Stimulated activated CD8-positive, alpha-beta memory T cell treated with anti-CD3 and anti-CD28 coated beads, Interleukin-7, amount 100 ng/mL, for 48 hours (primary cell): ENCODE measurements at places on chromosomes 5 and 9.

- no peak for DNase-seq
These were observed 28.3 kb downstream of the RAI14 start for GRCh38 chr5:34684281-34684979.

DNA sequence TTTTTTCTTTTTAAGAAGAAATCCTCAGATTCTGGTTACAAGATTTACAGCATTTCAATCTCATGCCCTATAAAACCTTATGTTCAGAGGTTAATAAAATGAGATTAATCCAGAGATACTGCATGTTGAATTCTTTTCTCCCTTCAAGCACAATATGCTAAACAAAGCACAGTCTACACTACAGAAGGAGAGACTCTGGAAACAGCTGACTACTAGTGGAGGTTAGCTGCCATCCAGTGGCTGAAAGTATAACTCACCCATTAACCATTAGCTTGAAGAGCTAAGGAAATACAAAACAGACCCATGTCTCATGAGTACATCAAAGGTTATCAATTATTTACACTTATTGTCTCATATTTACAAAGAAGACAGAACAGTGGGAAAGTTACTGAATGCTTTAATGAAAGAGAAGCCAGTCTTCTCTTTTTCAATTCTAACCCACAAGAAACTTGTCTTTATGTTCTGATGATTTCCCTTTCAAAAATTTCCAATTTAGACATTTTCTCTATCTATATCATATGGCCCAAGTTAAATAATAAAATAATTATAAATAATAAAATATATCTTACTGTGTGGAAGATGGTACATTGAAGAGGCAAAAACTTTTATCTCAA is 12.7 kb upstream of the DNAH5 start:
- DNase-seq: no peak

DNA sequence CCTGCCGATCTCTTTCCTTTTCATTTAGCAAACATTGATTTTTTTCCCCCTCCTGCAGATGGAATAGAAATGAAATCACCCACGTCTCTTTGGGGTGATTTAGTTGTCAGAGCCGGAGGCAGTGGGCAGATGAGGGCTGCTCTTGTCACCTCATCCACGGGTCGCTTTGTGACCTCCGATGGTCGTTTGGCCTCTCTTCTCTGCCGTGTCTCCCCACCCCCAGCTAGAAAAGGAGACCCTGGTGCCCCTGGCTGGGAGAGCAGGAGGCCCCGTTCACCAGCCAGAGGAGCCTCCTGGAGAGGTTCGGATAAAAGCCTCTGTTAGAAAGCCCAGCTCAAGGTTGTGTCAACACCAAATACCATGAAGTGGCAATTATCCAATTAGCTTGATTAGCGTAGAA is 21.6 kb upstream of the RXRA start:
- no peak for DNase-seq

DNA sequence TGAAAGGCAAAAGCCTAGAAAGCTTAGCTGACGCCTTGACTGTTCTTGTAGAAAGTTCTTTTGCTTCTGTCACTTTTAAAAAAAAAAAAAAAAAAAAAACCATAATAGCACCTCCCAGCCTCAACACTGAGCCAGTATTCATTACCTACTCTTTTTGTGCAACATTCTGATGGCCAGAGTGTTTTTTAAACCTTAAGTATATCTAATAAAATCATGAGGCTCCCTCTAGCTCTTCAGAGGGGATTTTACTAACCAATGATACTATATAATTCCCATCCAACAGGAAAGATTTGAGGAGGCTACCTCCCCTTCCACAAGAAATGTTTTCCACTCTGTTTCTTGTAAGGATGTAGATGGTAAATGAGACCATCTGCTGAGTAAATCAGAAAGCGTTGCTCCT is 3.9 kb downstream of the BNC2 start:
- DNase-seq: no peak

DNA sequence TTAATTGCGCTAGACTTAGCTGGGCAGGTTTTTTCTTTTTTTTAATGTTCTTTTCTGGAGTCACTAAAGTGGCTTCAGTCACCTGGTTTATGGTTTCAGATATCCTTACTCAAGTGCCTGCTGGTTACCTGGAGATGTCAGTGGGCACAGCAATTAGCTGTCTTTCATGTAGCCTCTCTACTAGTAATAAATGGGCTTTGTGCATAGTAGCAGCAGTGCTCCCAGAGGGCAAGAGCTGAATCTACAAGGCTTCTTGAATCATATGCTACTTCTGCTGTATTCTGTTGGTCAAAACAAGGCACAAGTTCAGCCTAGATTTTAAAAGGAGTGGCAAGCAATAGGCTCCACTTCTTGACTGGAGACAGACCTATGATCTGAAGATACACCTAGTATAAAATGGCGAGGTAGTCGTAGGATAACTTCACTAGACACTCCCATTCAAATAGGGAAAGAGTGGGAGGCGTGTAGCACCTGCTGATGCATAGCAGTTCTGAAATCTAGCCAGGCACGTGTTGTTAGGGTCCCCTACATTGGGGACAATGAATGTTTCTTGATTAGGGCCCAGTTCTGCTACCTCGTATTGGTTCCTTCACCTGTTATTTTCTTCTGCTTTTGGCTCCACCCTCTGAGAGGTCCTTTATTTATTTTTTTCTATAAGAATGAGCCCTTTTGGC is 7.0 kb downstream of the SCAMP1 start:
- no peak for DNase-seq

GRCh38 chr5:58458743-58459145 is 1.1 kb downstream of the PLK2 start:
- no peak for DNase-seq

- no peak for DNase-seq
These were observed 62.7 kb downstream of the MEGF10 start for GRCh38 chr5:127353327-127353726.

- DNase-seq: no peak
These were observed 195.7 kb downstream of the ZNF608 start for GRCh38 chr5:124550731-124551130.

GRCh38 chr9:3181049-3181953 is 337.4 kb upstream of the PUM3 start:
- peak; percentile 10 for DNase-seq

GRCh38 chr9:89486681-89487080 is 11.2 kb downstream of the SEMA4D start:
- DNase-seq: no peak

DNA sequence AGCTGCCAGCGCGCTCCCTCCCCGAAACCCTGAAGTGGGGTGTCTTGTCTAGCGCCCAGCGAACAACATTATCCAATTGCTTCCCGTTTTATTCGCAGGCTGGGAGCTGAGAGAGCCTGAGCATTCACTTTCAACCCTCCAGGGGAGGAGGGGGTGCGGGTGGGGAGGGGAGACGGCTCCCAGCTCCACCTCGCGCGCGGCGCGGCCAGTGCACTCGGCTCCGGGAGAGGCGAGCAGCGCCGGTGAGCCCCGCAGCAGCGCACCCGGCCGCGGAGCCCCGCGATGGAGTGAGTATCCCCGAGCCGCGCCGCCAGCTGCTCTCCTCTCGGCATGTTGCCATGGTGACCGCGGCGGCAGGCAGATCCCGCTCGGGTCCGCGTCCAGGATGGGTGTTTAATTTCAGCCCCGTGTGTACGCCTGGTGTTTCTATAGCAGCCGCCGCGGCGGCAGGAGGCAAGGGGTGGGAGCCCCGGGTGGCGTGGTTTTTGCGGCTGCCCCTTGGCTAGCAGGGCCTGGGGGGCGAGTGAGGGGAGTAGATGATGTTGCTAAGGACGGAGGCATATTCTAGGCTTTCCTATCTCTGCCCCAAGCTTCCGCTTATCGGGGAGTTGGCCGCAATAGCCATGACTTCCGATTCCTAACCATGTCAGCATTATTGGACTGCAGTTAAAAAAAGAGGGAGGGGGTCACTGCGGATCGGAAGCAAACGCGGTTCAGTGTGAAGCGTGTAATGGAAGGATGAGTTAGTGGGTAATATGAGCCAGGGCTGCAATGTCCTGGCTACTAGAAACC is 139.2 kb upstream of the PALM2AKAP2 start:
- DNase-seq: no peak

GRCh38 chr5:32027093-32027716 is 146.9 kb downstream of the GOLPH3 start:
- no peak for DNase-seq

DNA sequence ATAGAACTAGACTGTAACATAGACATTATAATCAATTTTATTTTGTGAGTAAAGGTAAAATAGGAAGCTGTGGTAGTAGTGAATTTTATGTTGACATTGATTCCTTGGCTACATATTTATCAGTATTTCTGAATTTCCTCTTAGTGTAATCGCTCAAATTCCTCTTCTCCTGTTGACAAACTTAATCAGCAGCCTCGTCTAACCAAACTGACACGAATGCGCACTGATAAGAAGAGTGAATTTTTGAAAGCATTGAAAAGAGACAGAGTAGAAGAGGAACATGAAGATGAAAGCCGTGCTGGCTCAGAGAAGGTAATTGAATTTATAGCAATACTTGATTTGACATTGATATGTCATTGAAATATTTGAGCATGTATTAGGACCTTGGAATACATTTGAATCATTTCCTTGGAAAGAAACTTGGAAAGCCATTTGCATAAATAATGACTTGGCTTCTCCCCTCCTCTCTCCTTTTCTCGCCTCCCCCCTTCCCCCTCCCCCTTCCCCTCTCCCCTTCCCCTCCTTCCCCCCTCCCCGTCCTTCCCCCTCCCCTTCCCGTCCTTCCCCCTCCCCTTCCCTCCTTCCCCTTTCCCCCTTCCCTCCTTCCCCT is 75.5 kb downstream of the GPBP1 start:
- DNase-seq: no peak

- no peak for DNase-seq
These were observed 512.4 kb upstream of the CHD1 start for GRCh38 chr5:99441235-99441634.

DNA sequence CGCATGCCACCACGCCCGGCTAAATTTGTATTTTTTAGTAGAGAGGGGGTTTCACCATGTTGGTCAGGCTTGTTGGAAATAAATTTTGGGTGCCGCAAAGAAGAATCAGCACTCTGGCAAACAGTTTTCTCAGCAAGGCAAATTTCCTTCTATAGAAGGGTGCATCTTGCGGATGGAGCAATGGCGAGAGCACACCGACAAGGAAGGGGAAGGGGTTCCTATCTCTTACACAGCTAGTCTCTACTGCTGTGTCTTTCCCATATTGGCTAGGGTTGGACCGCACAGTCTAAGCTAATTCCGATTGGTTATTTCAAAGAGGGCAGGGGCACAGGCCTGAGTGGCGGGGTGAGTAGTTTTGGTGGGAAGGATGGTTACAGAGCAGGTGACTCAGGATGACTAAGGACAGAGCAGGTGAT is 707 bp downstream of the GTF3C5 start:
- DNase-seq: no peak

GRCh38 chr5:123605822-123606221 is 93.8 kb downstream of the CSNK1G3 start:
- DNase-seq: no peak

DNA sequence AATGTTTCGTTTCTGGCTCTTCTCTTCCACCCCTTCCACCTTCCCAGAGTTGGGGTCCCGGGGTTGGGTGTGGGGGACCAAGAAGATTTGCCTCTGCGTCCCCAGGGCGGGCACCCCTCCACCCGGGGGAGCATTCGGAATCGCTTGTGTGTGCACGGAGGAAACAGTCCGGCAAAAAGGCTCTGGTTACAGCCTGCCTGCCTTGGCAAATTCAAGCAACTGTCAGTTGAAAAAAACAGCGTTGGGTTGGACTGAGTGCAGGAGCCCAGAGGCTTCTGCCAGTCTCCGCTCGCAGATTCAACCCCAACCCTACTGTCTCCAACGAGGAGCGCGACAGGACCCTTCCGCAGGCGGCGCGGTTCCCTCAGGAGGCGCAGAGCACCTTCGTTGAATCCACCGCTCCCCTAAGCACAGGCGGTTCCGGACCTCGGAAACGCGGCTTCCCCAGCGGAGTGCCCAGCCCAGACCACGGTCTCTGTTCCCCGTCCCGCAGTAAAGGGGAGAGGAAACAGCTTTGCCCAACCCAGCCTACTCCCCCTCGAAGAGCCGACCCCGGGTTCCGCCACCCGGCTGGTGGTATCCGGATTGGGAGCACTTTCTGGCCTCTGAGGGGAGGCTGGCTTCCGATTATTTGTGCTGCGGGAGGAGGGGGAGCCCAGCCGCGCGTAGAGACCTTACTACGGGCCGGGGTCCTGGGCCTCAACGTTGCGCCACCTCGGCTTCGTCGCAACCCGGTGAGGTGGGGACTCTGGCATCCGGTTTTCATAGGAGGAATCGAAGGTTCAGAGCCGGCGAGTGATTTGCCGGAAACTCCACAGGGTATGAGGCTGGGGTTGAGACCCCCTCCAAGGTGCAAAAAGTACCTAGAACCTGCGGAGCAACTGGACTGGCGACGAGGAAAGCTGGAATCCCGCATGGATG is 9.6 kb downstream of the LHX6 start:
- DNase-seq: no peak

DNA sequence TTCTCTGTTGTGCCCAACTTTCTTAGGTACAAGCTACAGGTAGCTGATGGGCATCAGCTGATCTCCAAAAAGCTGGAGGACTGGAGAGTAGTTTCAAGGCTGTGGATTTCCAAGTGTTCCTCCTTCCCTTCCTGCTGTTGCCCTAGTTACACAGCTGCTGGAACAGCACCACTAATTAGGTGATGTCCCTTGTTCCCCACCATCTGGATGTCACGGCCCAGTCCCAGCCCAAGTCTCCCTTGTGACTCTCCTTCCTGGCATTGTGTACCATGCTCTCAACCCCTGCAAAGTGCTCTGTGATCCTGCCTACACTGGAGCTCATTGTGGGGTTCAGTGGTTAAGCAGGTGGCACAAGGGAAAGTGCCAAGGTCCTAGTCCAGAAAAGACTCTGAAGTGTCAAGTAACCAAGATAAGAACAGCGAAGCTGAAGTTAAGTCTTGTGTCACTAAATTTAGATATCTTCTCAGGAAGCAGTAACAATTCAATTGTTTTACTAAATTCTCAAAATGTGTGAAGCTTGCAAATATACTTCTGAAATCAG is 604.5 kb downstream of the ISL1 start:
- no peak for DNase-seq

- DNase-seq: no peak
These were observed 41.5 kb downstream of the GCNT4 start for GRCh38 chr5:75010838-75011237.

- DNase-seq: peak; percentile 3
These were observed at the start of gene NSG2 for GRCh38 chr5:174045470-174046025. Gene NSG2 (plus strand): TSS chr5:174045706. CDS start chr5:174046756, 1,050 bp downstream.

- no peak for DNase-seq
These were observed 387.4 kb downstream of the FGF10 start for GRCh38 chr5:44001675-44002380.

- no peak for DNase-seq
These were observed 220.4 kb upstream of the CD180 start for GRCh38 chr5:67416986-67417385.

DNA sequence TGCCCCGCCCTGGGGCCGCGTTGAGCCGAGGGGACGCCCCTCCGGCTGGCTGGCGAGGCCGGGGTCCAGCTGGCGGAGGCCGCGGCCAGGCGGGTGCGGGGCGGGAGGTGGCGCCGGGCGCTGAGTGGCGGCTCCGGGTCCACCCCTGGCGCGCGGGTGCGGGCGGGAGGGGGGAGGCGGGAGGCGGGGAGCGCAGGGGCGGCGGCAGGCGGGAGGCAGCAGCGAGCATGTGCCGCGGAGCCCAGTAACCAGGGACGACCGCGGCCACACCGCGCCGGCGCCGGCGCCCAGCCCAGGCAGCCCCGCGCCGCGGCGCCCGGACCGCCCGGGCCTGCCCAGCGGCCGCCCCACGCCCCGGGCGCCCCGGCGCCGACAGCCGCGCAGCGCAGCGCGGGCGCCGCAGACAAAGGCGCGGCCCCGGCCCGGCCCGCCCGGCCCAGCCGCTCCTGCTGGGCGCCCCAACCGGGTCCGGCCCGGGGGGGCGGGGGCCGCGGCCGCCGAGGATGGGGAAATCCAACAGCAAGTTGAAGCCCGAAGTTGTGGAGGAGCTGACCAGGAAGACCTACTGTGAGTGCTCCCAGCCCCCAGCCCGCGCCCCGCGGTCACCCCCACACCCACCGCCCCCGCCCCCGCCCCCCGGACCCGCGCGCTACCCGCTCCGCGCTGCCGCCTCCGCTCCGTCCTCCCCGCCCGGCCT is at the start of gene NCS1:
Gene NCS1 (plus strand): TSS at position 244 of the 697 bp plus-strand sequence. CDS start 260 bp downstream, at position 504.
- DNase-seq: peak; percentile 31
